ENCODE measurements at places on chromosomes 2 and 18. TPM values are rescaled to one million over a fixed set of nuclear protein-coding genes. Genes with fewer than 3 reads are reported as not detected.

Gene UGT1A8
- not detected for total RNA-seq

DNA sequence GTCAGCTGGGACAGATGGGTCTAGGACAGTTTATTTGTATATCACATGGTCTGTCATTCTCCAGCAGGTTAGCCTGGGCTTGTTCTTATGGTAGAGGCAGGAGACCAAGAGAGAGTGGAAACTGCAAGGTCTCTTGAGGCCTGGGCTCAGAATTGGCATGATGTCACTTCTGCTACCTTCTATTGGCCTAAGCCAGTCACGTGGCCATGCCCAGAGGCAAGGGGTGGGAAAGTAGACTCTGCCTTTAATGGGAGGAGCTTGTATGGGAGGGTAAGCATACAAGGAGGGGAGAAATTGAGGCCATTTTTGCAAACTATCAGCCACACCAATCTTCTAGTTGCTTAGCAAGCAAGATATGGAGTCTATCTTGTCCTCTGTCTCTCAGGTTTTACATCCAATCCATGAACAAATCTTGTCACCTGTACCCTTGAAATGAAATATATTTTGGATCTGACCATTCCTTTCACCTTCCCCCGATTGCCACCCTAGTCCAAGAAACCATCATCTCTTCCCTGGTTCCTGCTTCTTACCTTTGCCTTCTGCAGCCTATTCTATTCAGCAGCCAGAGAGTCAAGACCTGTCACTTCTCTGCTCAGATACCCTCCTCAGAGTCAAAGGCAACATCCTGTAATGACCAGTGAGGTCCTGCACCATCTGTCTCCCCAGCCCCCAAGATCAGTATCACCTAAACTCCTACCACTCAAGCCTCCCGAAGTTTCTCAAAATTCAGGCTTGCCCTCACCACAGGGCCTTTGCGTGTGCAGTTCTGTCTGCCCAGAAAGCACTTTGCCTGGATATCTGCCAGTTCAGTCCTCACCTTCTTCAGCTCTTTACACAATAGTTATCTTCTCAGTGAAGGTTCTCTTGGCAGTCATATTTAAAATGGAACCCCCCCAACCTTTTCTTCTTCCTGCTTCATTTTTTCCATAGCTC lies 240.0 kb downstream of the LOXHD1 start:
- no peak for DNase-seq

GRCh38 chr2:5454051-5454390 lies 238.2 kb upstream of the SOX11 start:
- no peak for DNase-seq

GRCh38 chr18:9931678-9932077 lies 17.9 kb downstream of the VAPA start:
- no peak for DNase-seq

DNA sequence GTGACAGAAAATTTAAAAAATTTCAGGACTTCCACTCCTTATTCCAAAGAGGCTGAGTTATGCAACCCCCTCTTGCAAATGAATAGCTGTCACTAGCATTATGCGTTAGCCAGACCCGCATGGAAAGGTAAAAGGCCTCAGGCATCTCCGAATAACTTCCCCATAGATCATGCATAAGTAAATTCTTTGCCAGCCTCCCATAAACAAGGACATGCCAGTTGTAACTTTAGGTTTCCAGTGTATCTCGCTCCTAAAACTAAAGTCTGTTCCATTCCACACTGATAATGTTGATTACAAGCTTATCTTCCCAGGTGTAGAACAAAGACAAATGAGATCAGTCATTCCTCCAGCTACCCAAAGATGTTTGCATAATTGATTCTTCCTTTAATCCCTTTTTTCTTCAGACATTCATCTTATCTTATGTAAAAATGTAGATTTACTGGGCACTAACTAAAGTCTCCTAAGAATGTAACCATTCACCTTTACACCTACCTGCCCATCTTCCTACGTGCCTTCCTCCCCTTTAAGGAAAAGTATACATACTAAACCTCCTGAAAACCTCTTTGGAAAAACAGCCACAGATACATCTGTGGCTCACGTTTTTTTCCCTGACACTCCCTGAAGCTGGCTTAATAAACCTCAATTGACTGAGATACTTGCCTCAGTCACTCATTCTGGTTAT lies 13.6 kb upstream of the NFU1 start:
- DNase-seq: no peak

GRCh38 chr2:63837036-63837594 lies 4.6 kb upstream of the UGP2 start:
- no peak for DNase-seq

DNA sequence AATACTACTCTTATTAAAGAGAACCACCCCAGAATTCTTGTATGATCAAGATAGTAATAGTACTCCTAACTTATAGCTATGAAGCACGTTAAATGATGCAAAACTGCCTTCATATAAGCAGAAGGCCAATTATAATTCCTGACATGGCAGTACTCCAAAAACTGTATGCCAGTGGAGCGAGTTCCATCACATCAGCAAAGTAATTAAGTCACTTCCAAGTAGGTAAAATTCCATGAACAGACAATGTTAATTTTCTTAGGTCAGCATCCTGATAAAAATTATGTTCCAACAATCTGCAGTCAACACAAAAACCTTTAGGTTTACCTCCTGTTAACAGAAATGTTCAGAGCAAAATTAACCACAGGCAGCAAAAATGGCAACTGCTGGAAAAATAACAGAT lies 136.7 kb downstream of the CDH2 start:
- DNase-seq: no peak

DNA sequence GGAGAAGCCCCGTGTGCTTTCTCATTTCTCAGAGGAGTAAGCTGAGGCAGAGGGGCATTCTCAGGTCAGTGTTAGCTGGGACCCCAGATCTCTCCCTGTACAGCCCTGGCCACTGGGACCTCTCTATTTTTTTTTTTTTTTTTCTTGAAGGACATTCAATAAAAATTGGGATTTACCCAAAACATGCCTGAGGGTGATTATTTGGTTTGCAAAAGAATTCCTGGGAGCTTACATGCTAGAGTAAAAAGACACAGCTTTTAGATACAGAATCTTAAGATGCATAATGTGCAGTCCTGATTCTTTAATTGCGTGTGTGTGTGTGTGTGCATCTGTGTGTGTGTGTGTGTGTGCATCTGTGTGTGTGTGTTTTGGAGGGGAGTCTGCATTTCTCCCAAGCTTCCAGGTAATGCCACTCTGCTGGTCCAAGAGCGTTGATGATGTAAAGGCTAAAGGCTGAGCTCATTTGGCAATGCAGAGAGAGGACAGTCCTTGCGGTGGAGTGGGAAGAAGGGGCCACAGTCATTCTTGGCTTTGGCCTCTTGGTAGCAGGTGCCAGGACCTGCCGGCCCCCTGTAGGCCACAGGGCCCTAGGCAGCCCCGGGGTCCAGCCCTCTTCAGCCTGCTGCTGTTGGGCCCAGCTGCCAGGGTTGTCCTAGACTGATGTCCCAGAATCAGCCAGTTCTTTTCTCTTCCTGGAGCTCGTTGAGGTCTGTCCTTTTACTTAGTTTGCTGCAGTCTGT lies 74.1 kb upstream of the MCFD2 start:
- DNase-seq: no peak

GRCh38 chr2:190959911-190960788 lies 53.8 kb downstream of the STAT1 start:
- no peak for DNase-seq

Gene GLI2
- 0.27 TPM for total RNA-seq

Gene KIAA2012
- total RNA-seq: not detected

Gene MORN2
- total RNA-seq: 12.9 TPM

Gene C2orf78
- not detected for total RNA-seq

Gene MPP4
- not detected for total RNA-seq

Gene LYPD6B
- not detected for total RNA-seq

GRCh38 chr2:241853651-241854341 lies 4.9 kb downstream of the PDCD1 start:
- no peak for DNase-seq

Gene PJVK
- total RNA-seq: 1.8 TPM

GRCh38 chr2:13584020-13584419 lies 867.3 kb downstream of the TRIB2 start:
- DNase-seq: no peak

DNA sequence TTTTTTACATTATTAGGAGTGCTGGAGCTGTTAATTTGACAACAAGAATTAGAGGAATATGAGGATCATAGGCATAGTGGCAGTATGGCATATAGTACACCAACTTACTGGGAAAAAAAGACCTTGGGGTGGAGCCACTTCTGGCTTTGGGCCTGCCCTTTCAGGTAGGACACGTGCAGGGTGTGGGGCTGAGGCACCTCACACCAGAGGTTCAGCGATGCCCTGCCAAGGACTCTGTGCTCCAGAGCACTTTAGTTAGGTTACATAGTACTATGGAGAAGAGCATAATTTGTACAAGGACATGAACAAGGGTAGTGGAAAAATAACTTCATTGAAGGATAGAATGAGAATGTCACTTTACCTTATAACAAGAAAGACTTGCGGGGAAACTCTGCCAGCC lies 77.1 kb upstream of the CD302 start:
- DNase-seq: no peak

DNA sequence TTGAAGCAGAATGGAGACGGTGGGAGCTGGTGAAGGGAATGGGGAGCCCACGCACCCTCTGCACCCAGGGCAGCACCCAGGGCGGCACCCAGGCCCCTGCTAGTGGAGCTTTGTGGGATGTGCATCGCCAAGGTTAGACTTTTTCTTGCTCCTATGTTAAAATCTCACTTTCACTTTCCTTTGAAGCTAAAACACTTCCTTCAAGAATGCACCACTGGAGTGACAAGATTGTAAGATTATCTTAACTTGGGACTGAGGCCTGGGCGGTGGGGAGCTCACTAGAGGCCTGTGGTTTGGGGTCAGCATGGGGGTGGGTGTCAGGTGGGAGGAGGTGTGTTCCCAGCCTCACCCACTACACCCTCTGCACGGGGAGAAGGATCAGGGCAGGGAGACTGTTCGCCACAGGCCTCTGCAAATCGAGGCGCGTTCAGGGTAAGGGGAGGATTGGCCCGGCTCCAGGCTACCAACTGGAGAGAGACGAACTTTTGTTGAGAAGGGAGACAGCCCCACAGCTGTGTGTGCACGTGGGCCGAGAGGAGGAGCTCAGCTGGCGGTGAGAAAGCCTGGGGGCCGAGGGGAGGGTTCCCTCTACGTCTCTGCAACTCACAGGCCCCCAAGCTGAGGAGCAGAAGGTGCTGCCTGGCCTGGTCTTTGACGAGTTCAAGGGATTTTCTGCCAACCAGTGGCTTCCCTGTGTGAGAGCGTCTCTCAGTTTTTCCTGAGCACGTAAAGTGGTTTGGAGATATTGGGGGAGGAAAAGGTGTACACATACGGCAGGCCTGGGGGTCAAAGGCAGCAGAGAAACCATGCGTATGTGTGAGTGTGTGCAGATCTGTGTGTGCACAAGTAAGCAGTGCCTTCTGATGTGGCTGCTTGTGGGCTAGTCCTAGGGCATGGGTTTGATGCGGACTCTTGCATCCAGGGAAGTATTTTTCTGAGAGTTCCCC lies 147.7 kb downstream of the KLHL29 start:
- DNase-seq: no peak

DNA sequence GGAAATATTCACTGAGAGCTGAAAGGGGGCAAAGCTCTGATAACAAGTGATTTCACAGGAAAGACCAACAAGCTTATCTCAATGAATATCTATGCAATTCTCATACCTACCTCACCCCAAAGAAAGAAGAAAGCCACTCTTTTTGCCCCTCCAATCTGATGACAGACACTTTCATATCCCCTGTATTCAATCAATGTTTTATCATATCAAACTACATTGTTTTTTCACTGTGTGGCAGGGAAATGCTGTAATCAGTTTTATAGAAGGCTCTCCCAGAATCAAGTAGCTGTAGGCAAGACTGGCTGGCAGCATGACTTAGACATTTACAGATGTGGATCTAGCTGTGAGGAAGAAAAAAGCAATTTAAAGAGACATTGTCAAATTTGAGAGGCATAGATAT lies 81.3 kb upstream of the PIK3C3 start:
- DNase-seq: no peak
